NCI-H2081 (cell line): ENCODE measurements at places on chromosomes 6 and 20.

GRCh38 chr20:13648291-13649228 is 9.8 kb upstream of the TASP1 start:
- DNase-seq: no peak

DNA sequence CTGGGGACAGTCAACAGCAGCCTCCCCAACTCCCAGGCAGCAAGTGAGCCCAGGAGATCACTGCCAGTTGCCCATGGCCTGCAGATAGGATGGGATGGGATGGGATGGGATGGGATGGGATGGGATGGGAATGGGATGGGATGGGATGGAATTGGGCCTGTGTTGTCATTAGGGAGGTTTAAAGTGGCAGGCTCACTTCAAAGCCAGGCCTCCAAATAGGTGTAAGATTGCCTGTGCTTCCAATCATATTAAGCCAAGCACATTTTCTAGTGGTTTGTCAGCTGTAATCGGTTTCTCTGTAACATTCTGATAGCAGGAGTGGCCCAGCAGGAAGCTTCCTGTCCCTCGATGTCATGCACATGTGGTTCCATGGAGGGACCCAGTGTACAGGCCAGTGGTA is 82.7 kb upstream of the NXT1 start:
- no peak for DNase-seq

DNA sequence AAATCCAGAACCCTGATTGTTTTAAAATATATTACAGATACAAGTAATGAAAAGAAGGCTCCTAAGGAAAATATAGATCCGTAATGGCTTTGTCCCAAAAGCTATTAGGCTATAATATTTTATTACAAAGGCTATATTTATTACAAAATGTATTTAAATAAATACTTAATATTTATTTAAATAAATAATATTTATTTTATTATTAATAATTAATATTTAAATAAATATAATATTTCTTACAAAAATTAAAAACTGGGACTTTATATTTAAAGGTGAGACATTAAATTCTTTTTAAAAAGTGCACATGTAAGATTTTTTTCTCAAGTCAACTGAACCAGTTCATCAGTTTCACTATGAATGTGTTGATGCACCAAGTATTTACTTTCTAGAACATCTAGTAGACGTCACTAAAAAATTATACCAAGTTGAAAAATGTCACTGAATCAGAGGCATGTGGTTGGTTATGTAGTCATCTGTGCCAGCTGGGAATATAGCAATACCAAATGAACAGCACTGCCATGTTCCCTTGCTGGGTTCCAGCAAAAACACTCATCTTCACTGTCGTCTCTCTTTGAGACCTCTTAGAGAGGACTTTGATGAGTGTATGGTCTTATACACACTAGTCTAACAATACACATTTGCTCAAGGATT is 278.9 kb downstream of the ESR1 start:
- DNase-seq: no peak

DNA sequence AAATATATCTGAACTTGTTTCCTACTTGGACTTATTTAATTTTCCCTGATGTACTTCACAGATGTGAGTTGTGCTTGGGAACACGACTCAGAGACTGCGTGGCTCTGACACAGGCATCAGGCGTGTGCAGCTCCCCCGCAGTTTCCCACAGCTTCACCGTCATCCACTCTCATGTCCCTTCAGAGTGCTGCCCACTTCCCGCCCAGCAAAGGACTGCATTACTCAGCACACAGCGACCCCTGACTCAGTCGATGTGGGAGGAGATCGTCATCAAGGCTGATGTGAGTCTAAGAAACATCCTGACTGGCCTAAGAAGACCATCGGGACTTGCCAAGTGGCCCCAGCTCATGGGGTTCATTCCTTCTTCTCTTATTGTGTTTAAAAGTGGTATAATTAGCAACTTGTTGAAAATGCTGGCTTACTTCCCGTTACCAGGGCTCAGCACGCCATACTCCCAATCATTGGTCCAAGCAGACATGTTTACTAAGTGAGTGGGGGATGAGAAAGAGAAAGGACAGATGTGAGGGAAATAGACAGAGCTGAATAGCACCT is 539.4 kb upstream of the JARID2 start:
- no peak for DNase-seq

GRCh38 chr20:14633507-14633906 is 296.1 kb upstream of the FLRT3 start:
- no peak for DNase-seq

DNA sequence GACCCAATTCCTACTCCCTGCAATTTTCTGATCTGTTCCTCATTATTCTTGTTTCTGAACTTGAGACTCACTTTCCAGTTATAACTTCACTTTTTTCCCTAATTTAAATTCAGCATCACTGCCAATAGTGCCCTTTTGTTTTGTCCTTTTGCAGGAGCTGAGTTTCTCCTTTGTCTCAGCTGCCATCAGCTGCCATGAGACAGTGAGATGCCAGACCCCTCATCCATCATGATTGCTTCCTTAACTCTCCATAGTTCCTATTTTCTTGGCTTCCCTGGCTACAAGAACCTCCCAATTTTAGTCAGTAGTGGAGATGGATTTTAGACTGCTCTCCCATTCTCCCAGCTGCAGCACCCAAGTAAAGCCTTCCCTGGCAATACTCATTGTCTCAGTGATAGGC is 518.1 kb downstream of the HDGFL1 start:
- DNase-seq: no peak

- DNase-seq: no peak
Measured at GRCh38 chr6:112485827-112486212, 138.7 kb downstream of the RFPL4B start.

GRCh38 chr20:50373674-50374286 is 136.4 kb upstream of the PTPN1 start:
- no peak for DNase-seq

DNA sequence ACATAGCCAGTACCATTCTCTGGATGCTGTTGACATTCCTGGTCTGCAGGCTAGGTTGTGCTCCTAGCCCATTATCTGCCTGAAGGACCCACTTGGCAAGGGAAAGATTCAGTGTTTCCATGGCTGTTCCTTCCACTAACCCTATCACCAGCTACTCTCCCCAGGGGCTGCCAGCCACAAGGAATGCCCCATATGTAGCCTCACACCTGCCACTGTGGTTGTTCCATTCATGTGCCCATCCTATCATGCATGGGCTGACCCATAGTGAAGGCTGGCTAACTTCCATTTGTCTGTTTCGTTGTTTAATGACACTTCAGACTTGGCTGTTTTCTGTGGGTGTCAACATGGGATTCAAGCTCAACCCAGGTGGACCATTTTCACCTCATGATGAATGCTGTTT is 25.6 kb upstream of the HLA-A start:
- no peak for DNase-seq

- DNase-seq: no peak
Measured at GRCh38 chr6:30684386-30685156, 1.9 kb downstream of the PPP1R18 start.

DNA sequence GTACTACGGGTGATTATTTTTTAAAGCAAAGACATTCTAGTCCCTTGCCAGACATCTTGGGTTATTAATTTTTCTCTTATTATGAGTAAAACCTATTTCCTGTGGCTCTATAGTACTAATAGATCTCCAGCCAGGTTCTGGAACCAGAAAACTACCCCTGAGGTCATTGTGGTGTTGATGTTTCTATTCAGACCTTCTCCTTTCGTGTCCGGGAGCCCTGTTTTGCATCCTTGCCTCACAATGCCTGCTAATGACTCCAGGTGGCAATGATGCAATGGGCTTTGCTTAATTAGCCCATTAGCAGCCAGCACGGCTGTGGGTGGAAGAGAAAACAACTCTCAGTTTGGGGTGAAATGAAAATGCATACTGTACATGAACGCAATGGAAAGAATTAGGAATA is 62.9 kb upstream of the ARG1 start:
- peak; percentile 88 for DNase-seq

DNA sequence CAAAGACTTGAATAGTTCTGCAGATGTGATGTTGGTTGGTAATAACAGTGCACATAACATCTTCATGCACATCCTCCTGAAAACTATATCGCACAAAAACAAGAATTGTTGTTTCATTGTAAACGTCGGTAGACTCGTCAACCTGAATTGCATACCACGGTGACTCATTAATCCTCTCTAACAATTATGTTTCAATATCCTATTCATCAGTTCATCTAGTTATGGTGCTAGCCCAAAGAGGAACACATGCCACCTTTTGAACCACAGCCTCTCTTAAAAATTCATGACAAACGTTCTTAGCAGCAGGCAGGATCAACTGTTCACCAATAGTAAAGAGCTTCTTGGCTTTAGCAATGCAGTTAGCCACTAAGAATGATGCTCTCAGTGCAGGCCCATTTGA is 25.0 kb downstream of the CRYBG1 start:
- DNase-seq: no peak

- DNase-seq: no peak
Measured at GRCh38 chr20:51979226-51979625, 176.9 kb upstream of the SALL4 start.

DNA sequence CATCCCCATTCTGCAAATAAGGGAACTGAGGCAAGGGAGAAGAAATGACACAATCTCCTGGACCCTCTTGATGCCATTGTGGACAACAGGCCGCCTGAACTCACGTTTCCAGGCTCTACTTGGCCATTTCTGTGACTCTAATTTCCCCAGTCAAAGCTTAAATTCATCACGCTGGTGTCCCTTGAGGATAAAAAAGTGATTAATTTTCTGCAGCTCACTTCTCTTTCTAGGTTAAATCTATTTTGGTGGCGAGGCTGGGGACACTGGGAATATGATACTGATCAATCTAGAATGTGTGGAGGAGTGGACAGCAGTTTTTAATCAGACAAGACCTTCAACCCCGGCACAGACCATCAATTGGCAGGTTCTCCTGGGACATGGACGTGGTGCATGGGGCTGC is 168.2 kb upstream of the SULF2 start:
- DNase-seq: no peak

- peak; percentile 39 for DNase-seq
Measured at GRCh38 chr20:43537921-43538877, 20.6 kb upstream of the SGK2 start.

DNA sequence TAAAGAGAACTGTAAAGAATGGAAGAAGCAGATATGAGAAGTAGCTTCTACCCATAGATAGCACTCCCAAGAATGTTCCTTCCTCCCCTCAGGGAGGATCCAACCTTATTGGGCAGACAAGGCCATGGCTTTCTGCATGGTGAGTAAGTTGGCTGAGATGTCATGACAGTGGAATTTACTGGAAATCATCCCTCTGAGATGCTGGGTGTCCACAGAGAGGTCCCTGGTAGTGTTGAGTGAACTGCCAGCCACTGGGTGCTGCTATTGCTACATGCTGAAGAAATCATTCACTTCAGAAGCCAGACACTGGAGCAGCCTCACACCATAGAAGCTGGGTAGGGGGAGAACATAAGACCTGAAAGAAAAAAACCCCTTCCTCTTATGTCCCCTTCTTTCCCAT is 46.4 kb upstream of the FERMT1 start:
- peak; percentile 4 for DNase-seq

GRCh38 chr6:56708810-56709597 is 66.3 kb upstream of the DST start:
- peak; percentile 29 for DNase-seq

- no peak for DNase-seq
Measured at GRCh38 chr6:141413196-141413595, 719.5 kb upstream of the GJE1 start.

GRCh38 chr20:11966186-11966585 is 48.5 kb downstream of the BTBD3 start:
- no peak for DNase-seq

- DNase-seq: no peak
Measured at GRCh38 chr6:170122651-170123050, 168.2 kb downstream of the DLL1 start.
